ENCODE measurements at places on chromosomes 1 and 21. TPM values are rescaled to one million over a fixed set of nuclear protein-coding genes. Genes with fewer than 3 reads are reported as not detected.

DNA sequence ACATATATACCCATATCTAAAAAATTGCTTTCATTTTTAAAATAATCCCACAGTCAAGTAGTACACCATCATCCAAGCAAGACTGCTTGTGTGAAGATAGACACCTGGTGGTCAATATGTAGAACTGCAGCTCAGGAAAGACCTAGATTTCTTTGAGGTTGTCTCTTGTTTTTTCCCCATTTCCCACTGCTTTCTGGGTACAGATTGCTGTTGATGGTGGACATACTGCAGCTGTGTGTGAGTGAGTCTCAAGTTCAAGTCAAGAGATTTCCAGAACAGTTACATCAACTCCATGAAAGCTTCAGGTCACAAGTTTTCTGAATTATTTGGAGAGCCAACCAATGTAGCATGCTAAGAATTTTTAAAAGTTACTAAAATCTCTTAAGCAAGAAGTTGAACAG is 306.4 kb downstream of the DUSP10 start:
- no peaks in the 10 kb centered on the region for H3K36me3 ChIP-seq
- H3K4me1 ChIP-seq, result peaks cover 22% of the 10 kb centered on the region
- no peak overlapping the region for H3K27ac ChIP-seq
- no peak overlapping the region for H3K4me3 ChIP-seq
- DNase-seq, result peak; percentile 67

DNA sequence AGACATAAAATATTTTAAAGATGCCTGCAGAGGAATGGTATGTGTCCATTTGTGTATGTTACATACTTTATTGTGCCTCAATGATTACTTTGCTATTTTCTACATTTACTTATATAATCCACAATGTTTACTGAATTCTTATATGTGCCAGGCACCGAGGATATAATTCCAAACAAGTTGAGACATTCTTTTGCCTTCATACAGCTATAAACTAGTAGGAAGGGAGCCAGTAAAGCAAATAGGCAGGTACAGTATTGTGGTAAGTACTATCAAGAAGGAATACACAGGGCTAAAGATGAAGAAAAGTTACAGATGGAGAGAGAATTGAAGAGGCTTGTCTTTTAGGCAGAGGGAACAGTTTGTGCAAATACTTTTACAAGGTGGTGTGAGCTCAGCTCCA is 131.6 kb downstream of the DISP1 start:
- no peak for DNase-seq
- no peak overlapping the region for H3K27ac ChIP-seq
- H3K27me3 ChIP-seq, result no peaks in the 10 kb centered on the region
- H3K4me3 ChIP-seq, result no peak overlapping the region
- no peaks in the 10 kb centered on the region for H3K36me3 ChIP-seq
- no peaks in the 10 kb centered on the region for H3K4me1 ChIP-seq

GRCh38 chr21:17532292-17532691 is 19.4 kb downstream of the CXADR start:
- no peak overlapping the region for H3K27ac ChIP-seq
- H3K27me3 ChIP-seq, result no peaks in the 10 kb centered on the region
- DNase-seq, result no peak
- H3K4me3 ChIP-seq, result no peak overlapping the region
- H3K4me1 ChIP-seq, result no peaks in the 10 kb centered on the region

Gene HRNR
- total RNA-seq, result not detected

Data from activated CD4-positive, alpha-beta T cell treated with anti-CD3 and anti-CD28 coated beads, Interleukin-2, amount 10 ng/mL, durations not matched to agents 24 days and 14 days (primary cell).